ENCODE measurements at places on chromosomes 13 and 19. TPM values are rescaled to one million over a fixed set of nuclear protein-coding genes. Genes with fewer than 3 reads are reported as not detected.

GET3 gene
- 121 TPM for polyA plus RNA-seq

ZNF99 gene
- polyA plus RNA-seq = not detected

AMER2 gene
- not detected for polyA plus RNA-seq

PGLYRP1 gene
- polyA plus RNA-seq = 0.12 TPM

LILRA1 gene
- 0.54 TPM for polyA plus RNA-seq

PODNL1 gene
- polyA plus RNA-seq = 2.5 TPM

PNMA8A gene
- 2.3 TPM for polyA plus RNA-seq

AKT1S1 gene
- 33.6 TPM for polyA plus RNA-seq

ZNF66 gene
- not detected for polyA plus RNA-seq

HSPB6 gene
- polyA plus RNA-seq = 35.9 TPM

SRRM5 gene
- 0.66 TPM for polyA plus RNA-seq

CYP4F12 gene
- 6.7 TPM for polyA plus RNA-seq

FBXO46 gene
- polyA plus RNA-seq = 10.8 TPM

FGF9 gene
- polyA plus RNA-seq = 0.60 TPM

AXL gene
- 7.4 TPM for polyA plus RNA-seq

Data from sigmoid colon (tissue), 7 donors.